ENCODE measurements at places on chromosomes 4 and X.

- DNase-seq: no peak
These were observed 236.1 kb upstream of the LDB2 start for GRCh38 chr4:17134565-17134964.

DNA sequence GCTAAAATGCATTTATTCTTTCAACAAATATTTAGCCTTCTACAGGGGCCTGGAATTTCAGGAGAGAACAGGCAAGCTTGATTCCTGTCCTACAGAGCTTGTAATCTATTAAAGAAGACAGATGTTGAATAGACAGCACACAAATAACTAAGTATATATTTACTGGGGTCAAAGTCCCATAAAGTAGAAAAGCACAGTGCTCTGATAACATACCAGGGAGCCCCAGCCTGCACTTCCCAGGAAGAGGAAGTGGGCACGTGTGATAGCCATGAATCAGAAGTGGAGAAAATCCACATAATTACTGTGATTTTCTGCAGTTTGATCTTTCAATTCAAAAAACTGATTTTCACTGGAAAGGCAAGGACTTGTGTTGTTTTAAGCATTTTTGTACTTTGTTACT lies 129.1 kb downstream of the EGF start:
- DNase-seq: no peak

DNA sequence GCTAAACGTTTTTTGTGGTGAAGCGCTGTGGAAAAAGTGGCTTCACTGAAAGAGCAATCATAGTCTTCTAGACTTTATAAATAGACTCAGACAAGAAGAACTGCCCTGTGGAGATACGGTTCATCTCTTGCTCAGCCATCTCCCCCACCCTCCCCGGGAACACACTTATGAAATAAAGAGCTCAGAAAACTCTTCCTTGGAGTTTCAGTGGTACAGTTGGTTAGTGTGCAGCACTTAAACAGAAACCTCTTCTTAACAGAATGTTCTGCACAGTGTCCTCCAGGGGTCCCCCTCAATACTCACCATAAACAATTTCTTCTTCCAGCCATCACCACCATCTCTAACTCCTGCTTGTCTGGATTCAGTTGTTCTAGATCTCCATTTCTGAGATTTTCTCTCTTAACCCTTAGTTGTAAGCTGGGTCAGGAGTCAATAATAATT lies 313.0 kb downstream of the ARHGAP10 start:
- DNase-seq: no peak

GRCh38 chr4:169341490-169341889 lies 70.7 kb upstream of the SH3RF1 start:
- no peak for DNase-seq

- DNase-seq: no peak
These were observed 165.3 kb upstream of the PPP1R2C start for GRCh38 chrX:42943051-42943974.

DNA sequence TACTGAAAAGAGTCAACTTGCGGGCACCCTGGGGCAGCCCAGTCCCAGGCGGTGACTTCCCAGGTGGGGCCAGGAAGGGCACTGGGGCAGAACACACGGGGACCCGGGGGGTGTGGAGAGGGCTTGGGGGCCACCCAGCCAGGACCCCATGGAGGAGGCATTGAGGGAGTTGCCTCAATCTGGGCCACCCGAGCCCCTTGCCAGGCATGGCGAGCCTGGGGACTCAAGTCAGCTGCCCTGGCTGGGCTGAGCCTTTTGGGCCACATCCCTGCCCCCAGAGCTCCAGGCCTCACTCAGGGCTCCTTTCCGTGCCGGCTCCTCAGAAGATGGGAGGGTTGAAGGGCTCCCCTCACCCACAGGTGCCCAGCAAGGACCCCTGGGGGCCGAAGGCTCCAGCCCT lies 6.6 kb upstream of the CPLX1 start:
- no peak for DNase-seq

DNA sequence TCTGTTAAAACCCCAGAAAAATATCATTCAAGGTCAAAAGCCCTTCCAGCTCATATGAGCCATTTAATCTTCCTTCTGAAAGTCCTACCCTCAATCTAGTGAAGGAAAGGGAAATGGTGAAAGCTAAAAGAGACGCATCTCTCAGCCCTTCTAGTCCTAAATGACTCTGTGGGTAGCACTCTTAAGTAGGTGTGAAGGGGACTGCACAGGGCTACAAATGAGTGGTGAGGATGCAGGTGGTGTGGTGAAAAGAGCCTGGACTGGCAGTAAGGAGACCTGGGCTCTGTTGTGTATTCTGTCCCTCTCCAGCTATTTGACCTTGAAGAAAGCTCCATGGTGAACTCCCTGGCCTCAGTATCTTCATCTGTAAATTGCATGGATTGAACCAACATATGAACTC lies 671.8 kb upstream of the DIPK2B start:
- no peak for DNase-seq

GRCh38 chrX:45322382-45322781 lies 121.7 kb upstream of the DIPK2B start:
- peak; percentile 49 for DNase-seq

DNA sequence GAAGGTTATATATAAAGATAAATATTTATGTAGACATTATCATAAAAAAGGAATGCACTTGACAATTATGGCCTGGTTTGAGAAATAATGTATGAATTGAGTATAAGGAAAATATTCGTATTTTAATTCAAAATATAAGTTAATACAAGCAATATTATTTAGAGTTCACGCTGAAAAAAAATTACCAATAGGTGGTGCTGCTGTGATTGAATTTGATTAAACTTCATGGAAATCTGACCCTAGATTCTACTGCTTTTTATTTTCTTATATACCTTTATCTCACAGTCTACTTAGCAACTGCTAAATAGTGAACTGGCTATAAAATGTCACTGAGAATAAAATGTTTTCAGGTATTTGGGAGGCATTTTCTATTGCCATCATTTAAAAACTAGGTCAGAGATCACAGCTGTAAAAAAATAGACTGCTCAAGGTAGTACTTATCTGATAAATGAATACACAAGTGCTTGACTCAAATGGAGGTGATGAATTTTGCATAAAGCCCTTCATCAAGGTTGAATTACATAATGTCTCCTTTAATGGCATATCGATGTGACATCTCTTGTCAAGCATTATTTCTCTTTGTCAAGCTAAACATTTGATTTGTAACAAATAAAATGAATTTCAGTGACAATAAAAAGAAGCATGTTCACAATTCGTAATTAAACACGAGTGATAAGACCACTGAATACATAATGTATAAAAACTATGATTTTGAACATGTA lies 1638.8 kb upstream of the PCDH7 start:
- no peak for DNase-seq

DNA sequence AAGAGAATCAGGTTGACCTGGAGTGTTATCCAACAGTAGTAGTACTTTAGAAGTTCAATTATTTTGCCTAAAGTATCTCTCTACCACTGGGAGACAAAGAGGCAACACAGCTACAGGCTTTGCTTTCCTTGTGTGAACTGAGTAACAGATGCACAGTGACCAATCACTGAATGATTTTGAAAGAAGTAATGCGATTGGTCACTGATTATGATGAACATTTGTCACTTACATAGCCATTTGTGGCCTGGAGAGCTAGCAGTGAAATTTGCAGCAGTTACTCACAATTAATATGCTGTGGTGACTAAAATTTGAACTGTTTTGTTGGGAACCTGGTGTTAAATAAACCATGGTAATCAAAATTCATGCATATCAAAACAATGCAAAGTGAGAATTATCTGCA lies 508.7 kb upstream of the DIPK2B start:
- no peak for DNase-seq

DNA sequence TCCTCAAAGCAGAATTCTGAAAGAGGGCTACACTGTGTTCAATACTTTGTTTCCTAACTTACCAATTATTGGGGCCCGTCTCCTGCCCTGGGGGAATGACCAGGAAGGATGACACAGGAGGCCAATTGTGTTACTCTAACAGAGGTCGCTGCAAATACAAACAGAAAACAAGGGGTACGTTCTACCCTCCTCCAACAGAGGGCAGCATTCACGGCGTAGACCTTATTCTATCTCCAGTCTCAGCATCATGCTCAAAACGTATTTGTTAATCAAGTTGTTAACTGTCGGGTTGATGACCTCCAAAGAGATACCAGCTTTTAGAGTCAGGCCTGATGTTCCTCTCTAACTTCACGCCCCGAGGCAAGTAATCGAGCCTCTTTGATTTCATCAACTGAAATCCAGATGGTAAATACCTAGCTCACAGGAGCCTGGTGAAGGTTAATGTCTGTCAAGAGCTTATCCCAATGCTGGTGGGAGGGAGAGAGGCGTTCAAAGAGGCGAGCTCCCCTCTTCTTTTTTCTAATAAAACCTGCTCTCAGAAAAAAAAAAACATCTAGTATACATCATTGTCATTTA lies 181.0 kb upstream of the KCNIP4 start:
- DNase-seq: peak; percentile 45

DNA sequence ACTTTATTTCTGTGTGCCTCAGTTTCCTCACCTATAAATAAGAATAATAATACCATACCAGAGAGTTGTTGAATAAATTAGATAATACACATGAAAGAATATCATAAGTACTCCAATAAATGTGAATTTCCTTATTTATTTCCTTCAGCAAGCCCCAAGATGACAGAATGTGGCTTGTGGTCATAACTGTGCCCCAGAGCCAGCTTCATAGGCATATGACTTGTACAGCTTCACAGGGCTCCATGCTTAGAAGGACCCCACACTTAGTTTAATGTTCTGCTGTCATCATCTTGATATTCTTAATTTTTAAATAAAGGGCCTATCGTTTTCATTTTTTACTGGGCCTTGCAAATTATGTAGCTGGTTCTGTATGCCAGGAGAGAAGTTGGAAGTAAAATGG lies 25.3 kb downstream of the VSIG4 start:
- DNase-seq: no peak

GRCh38 chr4:24369507-24370029 lies 214.8 kb downstream of the DHX15 start:
- no peak for DNase-seq

GRCh38 chr4:73607375-73608033 lies 12.7 kb downstream of the RASSF6 start:
- DNase-seq: no peak

- no peak for DNase-seq
These were observed 1569.9 kb downstream of the PCDH7 start for GRCh38 chr4:32290102-32290501.

GRCh38 chr4:126737899-126738526 lies 894.7 kb upstream of the INTU start:
- no peak for DNase-seq

- DNase-seq: no peak
These were observed 58.6 kb upstream of the DCTD start for GRCh38 chr4:182975806-182976205.

DNA sequence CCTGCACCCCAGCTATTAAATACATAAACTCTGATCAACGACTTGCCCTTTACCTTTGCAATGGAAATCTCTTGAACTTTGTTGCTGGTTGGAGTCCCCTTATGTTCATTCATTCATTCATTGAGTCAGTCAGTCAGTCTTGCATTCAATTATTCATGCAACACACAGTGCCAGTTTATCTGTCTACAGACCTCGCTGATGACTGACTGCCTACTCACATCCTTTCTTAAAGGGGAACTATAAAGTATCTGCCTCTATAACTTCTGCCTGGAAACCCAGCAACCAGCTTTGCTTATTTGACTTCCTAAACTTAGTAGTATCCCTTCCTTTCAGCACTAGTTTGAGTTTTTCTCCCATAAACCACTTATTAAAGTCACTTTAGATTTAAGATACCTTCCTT lies 620.8 kb upstream of the ADGRL3 start:
- DNase-seq: no peak

GRCh38 chr4:75040703-75041102 lies 107.8 kb downstream of the PARM1 start:
- no peak for DNase-seq

DNA sequence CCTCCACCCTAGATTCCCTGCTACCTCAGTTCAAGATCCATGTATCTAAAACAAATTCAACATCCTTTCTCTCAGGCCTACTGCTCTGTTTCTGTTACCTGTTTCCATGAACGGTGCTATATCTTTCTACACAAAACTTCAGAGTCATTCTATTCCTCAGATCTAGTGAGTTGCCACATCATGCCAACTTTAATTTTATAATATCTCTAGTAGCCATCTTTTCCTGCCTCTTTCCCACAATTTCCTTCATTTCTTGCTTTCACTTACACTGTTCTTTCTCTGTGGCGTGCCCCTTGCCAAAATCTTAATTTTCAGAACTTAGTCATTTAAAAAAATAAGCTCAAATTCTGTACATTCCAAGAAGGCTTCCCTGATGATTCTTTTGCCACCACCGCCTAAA lies 15.2 kb downstream of the GUCY1A1 start:
- no peak for DNase-seq

DNA sequence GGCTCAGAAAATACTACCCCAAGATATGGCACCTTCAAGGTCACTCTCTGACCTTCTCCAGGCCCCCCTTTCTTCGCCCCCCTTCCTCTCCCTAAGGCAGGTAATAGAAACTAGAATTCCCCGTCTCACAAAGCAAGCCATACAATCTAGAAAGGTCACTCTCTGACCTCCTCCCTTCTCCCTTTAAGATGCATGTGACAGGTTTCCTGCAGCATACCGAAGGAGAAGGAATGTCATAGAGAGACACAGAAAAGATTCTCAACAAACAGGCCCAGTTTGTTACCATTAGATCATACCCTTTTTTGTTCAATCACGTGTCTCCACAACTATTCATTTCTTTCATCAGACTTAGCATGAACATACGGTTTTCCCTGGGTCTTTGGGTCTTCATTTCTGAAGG lies 51.2 kb upstream of the RBMXL3 start:
- DNase-seq: no peak

GRCh38 chrX:24550166-24550565 lies 85.1 kb downstream of the PDK3 start:
- no peak for DNase-seq

- no peak for DNase-seq
These were observed 83.6 kb downstream of the CHM start for GRCh38 chrX:85963736-85964135.

DNA sequence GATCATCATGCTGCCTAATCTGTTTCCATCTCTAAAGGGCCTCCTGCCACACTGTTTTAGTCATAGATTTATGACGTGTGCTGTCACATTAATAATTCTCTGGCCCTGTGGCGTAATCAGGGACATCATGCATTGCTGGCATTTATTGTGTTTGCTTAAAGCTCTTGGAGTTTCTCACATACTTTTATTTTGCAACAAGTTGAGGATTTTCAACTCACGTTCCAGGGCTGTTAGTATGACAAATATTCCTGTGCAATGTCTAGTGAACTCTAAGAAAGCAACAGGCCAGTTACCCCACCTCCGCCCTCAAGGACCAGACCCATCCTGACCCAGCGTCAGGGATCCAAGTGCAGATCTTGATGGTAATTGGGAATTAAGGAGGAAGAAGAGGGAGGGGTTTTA lies 7.8 kb upstream of the PIGA start:
- DNase-seq: no peak

GRCh38 chr4:163649557-163650091 lies 155.1 kb downstream of the TMA16 start:
- DNase-seq: no peak

- DNase-seq: no peak
These were observed 106.8 kb downstream of the FSTL5 start for GRCh38 chr4:162056990-162057389.

DNA sequence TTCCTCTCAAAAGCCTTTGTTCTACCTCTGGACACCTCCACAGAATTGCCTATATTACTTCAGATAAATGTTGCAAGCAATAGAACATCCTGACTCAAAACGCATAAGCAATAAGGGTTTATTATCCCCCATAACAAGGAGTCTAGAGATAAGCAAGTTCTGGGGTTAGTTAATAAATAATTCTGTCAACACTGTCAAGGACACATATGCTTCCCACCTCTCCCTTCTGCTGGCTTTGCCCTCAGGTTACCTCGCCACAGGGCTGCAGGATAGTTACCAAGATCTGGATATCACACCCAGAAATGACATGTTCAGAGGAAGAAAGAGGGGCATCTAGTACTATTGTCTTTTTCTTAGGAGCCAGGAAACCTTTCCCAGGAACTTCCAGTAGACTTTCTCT lies 14.0 kb upstream of the DUSP21 start:
- DNase-seq: no peak

Measured in NCI-H446 (cell line).